Pulmonary artery endothelial cell (primary cell): ENCODE measurements at places on chromosomes 2 and 18.

- peak; percentile 95 for DNase-seq
These were observed 214.1 kb upstream of the COPS8 start for GRCh38 chr2:236871500-236872001.

- DNase-seq: no peak
These were observed 52.3 kb downstream of the ZNF521 start for GRCh38 chr18:25299426-25300300.

DNA sequence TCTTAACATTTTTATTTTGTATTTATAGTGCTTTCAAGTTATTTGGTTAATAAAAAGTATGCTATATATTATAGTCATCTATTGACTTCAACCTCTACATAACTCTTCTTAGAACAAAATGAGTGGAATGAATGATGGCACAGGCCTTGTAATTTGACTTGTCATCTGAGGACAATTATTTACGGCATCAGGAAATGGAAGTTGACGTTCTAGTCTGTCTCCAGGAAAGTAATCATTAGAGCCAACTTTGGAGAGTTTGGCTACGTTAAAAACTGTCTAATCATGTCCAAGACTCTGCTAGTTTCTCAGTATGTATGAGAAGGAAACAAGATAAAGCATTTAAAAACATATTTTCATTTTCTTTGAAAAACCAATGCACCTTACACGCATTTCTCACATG, 353.6 kb downstream of the ARHGAP15 start:
- DNase-seq: no peak

- DNase-seq: no peak
These were observed 49.7 kb downstream of the GLI2 start for GRCh38 chr2:120785228-120785966.

GRCh38 chr2:209592106-209592505, 168.3 kb downstream of the MAP2 start:
- no peak for DNase-seq

GRCh38 chr2:159114835-159115234, 146.4 kb downstream of the TANC1 start:
- DNase-seq: no peak

- no peak for DNase-seq
These were observed 279.7 kb upstream of the FIGN start for GRCh38 chr2:164015328-164016123.

- DNase-seq: no peak
These were observed 45.2 kb upstream of the CTIF start for GRCh38 chr18:48493434-48494230.

DNA sequence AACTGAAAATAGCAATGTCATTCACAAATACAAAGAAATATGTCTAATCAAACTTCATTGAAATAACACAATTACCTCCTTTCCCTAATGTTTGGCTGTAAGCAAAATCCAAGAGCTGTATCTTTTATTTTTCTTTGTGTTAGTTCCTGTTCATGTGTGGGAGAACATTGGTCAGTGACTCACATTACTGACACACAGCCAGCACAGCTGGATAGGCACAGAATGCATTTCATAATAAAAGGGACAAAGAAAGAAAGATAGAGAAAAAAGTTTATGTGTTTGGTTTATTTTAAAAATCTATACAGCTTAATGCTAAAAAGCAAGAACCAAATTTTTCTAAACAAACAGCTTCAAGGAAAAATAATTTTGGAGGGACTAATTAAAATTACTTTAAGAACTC, 185.6 kb upstream of the COL3A1 start:
- DNase-seq: peak; percentile 68

DNA sequence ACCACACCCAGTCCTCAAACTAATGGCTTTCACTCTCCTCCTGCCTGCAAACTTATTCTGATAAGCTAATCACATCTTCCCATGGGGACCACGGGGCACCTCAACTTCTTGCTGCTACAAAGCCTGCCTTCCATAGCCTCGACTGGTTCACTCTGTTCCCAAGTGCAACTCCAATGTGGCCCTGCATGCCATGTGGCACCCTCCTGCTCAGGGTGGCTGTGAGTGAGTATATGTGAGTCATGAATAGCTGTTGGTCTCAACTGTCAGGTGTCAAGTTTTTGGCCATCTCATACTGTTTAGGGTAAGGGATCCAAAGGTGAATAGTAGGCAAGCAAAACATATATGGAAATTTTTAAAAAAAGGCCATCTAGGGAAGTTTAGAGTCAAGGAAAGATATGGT, 276.1 kb upstream of the DCC start:
- DNase-seq: no peak

- DNase-seq: no peak
These were observed 54.8 kb upstream of the FRZB start for GRCh38 chr2:182921234-182921633.

GRCh38 chr2:147331790-147332419, 512.9 kb upstream of the ACVR2A start:
- DNase-seq: no peak

DNA sequence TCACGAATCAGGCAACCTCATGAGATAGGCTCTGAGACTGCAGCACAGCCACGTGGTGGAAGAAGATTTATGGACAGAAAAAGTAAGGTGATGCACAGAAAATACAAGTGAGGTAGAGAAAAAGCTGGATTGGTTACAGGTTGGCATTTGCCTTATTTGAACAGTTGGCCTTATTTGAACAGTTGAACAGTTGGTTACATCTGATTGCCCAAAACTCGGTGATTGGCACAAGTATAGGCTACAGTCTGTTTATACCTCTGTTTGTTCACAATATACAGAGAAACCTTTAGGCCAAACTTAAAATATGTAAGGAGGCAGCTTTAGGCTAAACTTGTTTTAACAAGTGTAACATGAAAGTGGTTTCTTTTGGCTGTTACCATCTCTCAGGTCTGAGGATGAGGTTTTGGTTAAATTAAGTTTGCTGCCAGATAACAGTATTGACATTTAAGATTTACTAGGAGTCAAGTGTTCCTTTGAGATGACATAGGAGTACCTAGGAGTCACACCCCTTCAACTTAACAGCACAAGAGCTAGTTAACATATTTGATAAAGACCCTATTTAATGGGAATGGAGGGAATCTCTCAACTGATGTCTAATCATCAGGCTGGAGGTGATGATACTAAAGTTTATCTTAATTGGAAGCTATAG, 16.5 kb upstream of the GPR155 start:
- DNase-seq: no peak

DNA sequence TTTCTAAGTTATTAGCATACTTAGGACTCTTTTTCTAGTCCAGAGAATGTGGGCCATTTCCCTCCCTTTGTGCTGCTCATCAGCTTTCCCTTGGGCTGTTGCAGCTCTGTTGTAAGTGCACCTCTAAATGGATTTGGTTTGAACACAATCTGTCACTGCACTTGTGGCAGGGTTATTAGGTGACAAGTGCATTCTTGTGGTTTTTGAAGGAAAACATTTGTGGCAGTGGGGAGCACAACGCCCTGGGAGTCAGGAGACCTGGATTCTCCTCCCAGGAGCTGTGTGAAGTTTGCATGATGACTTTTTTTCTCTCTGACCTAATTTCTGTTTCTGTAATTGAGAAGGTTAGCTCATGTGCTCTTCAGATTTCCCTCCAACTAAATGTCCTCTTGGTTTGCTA, 630.9 kb upstream of the FAM98A start:
- DNase-seq: no peak

DNA sequence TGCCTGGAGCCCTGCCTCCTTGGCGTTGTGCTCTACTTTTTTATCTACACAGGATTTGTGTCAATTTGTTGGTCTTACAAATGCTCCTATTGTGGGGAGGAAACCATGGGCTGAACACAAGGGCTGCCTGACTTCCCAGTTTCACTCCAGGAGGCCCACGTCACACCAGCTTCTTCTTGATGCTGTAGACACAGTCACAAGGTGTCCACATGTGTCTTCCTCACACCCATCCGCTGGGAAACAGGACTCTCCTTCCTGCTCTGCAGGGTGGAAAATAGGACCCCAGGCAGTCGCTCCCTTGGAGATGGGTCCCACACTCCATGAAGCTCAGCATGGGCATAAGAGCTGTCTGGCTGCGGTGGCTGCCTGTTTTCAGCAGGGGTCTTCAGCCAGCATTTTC, 468.2 kb downstream of the EPHA4 start:
- no peak for DNase-seq

- no peak for DNase-seq
These were observed 610.5 kb upstream of the LRRTM4 start for GRCh38 chr2:78132391-78133370.

GRCh38 chr2:209321076-209321475, 102.8 kb upstream of the MAP2 start:
- DNase-seq: no peak

DNA sequence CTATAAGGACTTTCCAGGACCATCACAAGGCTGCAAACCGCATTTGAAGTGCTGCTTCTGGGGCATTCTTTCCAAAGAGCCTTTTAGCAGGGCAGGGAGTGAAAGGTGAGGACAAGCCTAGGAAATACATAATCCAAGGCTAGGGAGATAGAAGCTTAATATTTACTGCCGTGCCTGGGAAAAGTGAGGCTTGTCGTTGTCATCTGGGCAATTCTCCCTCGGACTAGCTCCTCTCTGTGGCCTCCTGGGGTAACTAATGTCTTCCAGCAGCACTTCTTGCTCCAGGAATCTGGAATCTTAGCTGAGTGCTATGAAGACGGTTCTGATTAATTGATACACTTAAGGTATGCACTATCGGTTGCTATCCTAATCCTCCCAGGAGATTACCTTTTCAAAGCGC, 69.3 kb upstream of the ATL2 start:
- DNase-seq: no peak

- DNase-seq: no peak
These were observed 58.9 kb downstream of the TRPM8 start for GRCh38 chr2:233976087-233976486.

- no peak for DNase-seq
These were observed 236.5 kb downstream of the GBX2 start for GRCh38 chr2:235931676-235932075.

DNA sequence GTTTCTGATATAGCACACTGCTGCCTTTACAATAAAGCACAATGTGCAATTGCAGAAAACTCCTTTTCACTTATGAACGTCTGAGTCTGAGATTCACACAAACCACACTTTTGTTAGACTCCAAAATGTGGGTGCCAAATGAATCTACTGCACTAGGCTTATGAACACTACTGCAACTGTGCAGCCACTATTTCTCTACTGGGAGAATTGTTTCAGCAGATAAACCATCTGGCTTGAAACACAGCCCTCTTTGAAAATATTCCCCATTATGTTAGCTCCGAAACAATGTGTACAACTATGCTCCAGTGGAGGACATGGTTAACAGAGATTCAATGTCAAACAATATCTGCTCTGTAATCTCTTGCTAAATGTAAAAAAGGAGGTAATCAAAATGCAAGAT, 188.7 kb upstream of the ZEB2 start:
- DNase-seq: no peak

DNA sequence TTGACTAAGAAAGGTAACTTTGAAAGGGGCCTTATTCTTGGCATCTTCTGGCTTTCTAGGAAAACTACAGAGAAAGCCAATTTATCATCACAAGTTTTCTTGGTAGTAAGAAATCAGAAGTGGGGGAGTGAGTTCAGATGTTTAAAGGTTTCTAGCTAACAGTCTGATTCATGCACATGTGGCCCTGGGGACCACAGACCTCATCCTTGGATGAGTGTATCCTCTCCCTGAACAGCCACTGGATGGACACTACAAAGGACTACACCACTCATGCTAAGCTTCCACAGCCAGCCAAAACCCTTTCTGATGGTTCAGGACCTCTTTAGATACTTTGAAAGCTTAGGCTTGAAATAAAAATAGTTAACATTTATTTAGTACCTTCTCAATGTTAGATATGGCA, 218.3 kb upstream of the STK17B start:
- no peak for DNase-seq

- DNase-seq: no peak
These were observed 25.8 kb upstream of the RAB10 start for GRCh38 chr2:26008095-26008494.

DNA sequence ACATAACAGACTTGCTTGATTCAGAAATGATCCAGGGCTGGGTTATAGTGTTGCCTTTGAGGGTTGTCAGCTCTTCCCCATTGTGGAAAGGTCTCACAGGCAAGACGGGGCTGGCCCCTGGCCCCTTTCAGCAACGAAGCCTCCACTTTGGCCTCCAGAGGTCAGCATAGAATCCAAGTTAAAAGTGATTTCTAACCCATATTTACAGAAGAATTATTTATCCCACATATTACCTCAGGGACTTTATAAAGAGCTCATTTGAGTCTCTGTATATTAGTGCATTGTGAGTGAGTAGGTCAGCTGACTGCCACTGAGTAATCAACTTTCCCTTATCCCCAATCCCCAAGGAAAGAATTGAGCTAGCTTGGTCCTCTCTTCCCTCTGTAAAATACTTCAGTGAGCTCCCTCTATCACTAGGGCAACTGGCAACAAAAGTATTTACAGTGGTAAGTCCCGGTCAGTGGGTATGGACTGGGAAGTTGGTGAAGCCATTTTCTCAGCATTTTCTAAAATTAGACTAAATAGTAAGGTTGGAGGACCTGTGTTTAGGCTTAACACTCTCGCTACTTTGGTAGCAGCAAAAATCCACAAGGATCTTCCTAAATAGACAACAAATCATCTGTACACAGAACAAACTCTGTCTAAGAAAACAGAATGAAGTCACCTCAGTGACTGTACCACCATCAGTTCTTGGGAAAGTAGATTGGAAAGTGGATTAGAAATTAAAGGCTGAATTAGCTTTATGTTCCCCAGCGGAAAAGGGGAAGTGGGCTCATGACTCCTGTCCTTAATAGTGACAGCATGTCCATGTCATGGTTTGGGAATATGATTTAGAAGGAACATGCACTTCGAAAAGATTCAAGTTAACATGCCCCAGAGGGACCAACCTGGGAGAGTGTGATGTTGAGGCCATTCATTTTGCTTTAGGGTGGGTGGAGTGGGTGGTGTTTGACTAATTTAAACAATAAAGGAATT, 171.0 kb upstream of the SIX3 start:
- DNase-seq: no peak

- DNase-seq: no peak
These were observed 313.4 kb upstream of the CCDC68 start for GRCh38 chr18:55272510-55273243.

DNA sequence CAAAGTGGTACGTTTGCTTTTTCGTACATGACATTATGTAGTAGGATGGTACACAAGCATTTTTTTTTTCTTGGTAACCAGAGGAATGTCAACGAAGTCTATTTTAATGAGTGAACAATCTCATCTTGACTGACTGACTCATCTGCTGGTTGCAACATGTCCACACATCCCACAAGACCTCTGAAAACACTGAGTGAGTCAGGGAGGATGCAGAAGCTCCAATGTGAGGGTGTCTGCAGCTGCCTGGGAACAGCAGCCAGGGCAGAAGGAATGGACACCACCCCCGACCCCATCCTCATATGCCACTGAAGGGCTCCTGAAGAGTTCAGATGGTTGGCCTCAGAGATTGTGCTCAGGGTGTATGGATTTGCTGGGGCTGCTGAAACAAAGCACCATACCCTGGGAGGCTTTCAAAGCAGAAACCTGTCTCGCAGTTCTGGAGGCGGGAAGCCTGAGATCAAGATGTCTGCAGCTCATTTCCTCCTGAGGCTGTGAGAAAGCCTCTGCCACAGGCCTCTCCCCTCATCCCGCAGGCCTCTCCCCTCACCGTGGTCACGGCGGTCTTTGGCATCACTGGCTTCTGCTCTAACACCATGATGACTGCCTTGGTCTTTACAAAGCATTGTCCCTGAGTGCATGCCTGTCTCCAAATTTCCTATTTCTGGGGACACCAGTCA, 124.6 kb downstream of the LRATD1 start:
- DNase-seq: no peak
